ENCODE measurements at places on chromosomes 3 and 15.

GRCh38 chr15:55588070-55588814 is at the start of gene PYGO1:
Gene PYGO1, minus strand, starts transcription at chr15:55588345. Its CDS starts 462 bp downstream, at chr15:55587883.
- peak within 1 kb of the TSS; percentile 67 for H3K27ac ChIP-seq
- H3K4me3 ChIP-seq, result peak within 1 kb of the TSS; percentile 69
- H3K4me1 ChIP-seq, result peaks cover 11% of the 10 kb centered on the region
- peaks cover 41% of the 10 kb centered on the region for H3K27me3 ChIP-seq

GRCh38 chr15:61764141-61764540 is 296.1 kb downstream of the VPS13C start:
- peaks cover 24% of the 10 kb centered on the region for H3K27me3 ChIP-seq
- no peak overlapping the region for H3K27ac ChIP-seq
- no peak for DNase-seq
- H3K4me3 ChIP-seq, result no peak overlapping the region
- no peaks in the 10 kb centered on the region for H3K36me3 ChIP-seq

DNA sequence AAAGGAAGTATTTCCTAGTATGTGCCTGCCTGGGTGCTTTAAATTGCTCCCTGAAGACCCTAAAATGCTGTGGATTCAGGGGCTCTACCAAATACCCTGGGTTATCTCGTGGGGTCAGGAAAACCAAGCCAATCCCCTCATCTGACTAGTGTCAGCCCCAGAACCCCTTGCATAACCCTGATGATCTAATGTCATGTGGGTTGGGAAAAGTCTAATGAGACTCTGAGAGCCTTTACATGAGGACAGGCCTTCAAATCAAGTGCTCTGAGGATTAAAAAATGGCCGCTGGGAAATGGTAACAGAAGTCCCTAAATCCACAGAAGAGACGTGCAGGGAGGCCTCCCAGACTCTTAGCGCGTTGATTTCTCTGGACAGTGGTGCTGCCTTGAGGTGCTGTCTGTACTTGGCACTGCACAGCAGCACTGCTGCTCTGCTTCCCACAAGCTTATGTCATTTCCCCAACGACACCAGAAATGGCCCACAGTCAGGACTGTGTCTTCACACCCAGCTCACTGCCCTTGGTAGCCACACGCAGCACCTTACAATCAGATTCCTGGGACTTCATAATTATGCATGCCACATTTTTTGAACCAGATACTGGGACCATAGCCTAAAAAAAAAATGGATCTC is 16.6 kb downstream of the EIF4E3 start:
- DNase-seq, result no peak
- no peak overlapping the region for H3K4me3 ChIP-seq
- H3K36me3 ChIP-seq, result no peaks in the 10 kb centered on the region
- H3K27me3 ChIP-seq, result no peaks in the 10 kb centered on the region

DNA sequence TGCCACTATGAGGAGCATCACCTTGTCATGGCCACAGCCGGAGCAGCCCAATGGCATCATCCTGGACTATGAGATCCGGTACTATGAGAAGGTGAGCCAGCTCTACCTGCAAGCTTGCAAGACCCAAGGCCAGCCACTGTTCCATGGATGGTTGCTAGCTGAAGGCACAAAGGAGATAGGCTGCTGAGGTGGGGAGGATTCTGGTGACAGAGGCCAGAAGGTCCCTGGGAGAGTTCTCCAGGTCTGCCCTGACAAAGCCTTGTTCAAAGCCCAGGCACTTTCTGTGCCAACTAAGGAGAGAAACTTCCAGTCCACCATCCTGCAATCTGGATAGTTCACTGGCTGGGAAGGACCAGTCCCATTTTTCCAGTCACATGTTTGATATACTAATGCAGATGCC is 359.1 kb downstream of the EPHB1 start:
- H3K27ac ChIP-seq, result no peak overlapping the region
- no peaks in the 10 kb centered on the region for H3K4me1 ChIP-seq
- no peaks in the 10 kb centered on the region for H3K36me3 ChIP-seq

DNA sequence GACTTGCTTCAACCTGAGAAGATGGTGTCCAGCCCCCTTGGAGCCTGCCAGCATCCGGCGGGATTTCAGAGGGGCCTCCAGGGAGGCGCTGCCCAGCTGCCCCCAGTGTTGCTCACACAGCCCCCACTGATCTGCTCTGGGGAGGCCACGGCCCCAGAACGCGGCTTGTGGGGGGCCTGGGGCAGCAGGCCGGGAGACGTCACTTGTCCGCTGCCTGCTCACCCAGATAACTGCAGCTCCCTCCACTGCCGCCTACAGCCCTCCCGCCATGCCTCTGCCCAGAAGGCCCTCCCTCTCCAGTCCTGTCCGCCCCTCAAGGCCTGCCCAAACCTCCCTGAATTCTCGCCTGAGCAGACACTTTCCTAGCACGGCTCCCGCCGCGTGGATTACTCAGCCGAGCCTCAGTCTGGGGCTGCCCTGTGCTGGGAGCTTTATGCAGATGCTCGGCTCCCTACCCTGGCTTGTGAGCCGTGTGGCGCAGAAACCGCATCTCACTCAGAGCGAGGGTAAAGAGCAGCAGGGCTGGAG is 17.2 kb upstream of the ADIPOQ start:
- peaks cover 60% of the 10 kb centered on the region for H3K27me3 ChIP-seq
- H3K36me3 ChIP-seq, result no peaks in the 10 kb centered on the region
- no peak overlapping the region for H3K27ac ChIP-seq
- H3K4me3 ChIP-seq, result no peak overlapping the region
- DNase-seq, result no peak

DNA sequence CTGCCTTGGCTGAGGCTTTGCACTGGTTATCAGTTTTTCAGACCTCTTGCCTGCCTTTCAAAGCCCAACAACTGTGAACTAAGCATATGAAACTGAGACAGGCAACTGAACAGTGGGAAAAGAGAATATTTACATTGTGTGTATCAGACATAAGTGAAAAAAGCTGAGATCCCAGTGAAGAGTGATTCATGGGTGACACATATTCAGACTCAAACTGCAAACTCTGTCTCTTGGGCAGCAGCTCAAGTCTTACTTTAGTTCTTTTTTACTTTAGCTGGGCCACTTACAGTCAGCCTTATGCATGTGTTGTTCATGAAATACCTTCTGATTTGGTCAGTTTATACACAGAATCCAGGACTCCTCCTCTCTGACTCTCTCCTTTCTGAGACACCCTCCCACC is 19.2 kb downstream of the SUCLG2 start:
- H3K27ac ChIP-seq, result no peak overlapping the region
- no peak overlapping the region for H3K4me3 ChIP-seq
- DNase-seq, result no peak

DNA sequence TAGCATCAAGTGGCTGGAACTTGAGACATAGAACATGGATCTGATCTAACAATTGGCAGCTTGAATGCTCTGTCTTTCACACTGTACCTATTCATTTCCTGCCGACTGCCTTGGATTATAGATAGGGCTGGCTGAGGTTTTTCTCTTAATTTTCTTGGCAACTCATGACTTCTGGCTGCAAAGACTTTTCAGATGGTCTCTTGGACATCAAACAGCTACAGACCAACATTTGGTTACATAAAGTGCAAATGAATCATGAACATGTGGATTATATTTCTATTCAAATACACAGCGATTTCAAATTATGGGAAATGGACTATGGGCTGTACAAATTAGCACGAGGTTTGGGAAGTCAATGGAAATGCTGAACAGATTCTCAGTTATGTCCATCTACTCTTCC is 26.2 kb upstream of the IL16 start:
- no peak for DNase-seq
- peak overlapping the region; percentile 69 for H3K27ac ChIP-seq
- peaks cover 8% of the 10 kb centered on the region for H3K4me1 ChIP-seq
- no peak overlapping the region for H3K4me3 ChIP-seq

GRCh38 chr15:58889363-58889762 is 44.1 kb downstream of the SLTM start:
- no peaks in the 10 kb centered on the region for H3K36me3 ChIP-seq
- H3K4me3 ChIP-seq, result no peak overlapping the region
- no peak for DNase-seq
- no peaks in the 10 kb centered on the region for H3K27me3 ChIP-seq
- H3K27ac ChIP-seq, result no peak overlapping the region

- H3K4me3 ChIP-seq, result no peak overlapping the region
- no peak overlapping the region for H3K27ac ChIP-seq
- no peaks in the 10 kb centered on the region for H3K27me3 ChIP-seq
- H3K4me1 ChIP-seq, result no peaks in the 10 kb centered on the region
- DNase-seq, result no peak
These were observed 208.3 kb downstream of the TBC1D2B start for GRCh38 chr15:77869021-77869895.

DNA sequence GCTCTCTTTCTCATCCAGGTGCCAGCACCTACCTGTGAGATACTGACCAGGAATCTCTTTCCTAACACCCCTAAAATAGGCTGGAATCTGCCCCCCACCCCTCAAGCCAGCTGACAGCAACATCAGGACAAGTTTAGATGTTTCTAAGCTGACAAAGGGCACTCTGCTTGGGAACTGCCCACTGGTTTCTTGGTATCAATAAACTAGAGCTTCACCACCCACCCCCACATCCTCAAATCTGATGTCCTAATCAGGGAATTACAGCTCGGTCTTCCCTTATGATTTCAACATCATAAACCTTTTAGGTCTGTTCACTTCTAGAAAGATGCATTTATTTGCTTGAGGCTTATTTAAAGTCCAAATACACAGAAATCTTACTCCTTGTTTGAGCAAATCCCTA is 34.7 kb downstream of the CEP19 start:
- no peaks in the 10 kb centered on the region for H3K36me3 ChIP-seq
- no peak overlapping the region for H3K4me3 ChIP-seq
- no peak for DNase-seq
- no peaks in the 10 kb centered on the region for H3K27me3 ChIP-seq
- no peaks in the 10 kb centered on the region for H3K4me1 ChIP-seq
- H3K27ac ChIP-seq, result no peak overlapping the region

DNA sequence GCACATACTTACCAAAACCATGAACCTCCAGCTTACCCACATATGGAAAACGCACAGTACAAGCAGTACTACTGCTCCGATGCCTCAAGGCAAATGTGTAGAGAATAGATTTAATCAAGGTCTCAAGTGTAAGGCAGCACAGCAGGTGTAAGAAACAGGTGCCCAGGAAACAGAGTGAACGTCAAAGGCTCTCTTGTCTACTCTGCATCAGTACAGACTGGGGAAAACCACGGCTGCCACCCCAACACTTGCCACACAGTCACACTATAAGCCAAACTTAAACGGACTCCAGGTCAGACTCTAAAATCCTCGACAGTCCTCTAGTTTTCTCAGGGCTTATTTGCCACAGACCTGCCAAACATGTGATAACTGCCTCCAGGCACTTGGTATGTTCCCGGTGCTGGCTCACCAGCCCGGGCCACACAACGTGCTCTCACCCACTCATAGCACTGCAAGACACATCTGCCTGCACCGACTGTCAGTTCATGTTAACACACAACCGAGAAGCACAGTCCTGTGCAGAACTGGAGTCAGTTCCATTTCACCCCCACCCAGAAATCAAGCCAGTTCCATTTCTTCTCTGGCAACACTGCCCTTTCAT is 30.6 kb downstream of the ABCC5 start:
- no peaks in the 10 kb centered on the region for H3K36me3 ChIP-seq
- H3K27me3 ChIP-seq, result no peaks in the 10 kb centered on the region
- no peak overlapping the region for H3K27ac ChIP-seq
- H3K4me1 ChIP-seq, result no peaks in the 10 kb centered on the region

GRCh38 chr3:114022145-114022802 is 34.1 kb downstream of the CCDC191 start:
- H3K4me1 ChIP-seq, result no peaks in the 10 kb centered on the region
- H3K27me3 ChIP-seq, result no peaks in the 10 kb centered on the region
- H3K27ac ChIP-seq, result no peak overlapping the region
- no peak overlapping the region for H3K4me3 ChIP-seq
- DNase-seq, result no peak

DNA sequence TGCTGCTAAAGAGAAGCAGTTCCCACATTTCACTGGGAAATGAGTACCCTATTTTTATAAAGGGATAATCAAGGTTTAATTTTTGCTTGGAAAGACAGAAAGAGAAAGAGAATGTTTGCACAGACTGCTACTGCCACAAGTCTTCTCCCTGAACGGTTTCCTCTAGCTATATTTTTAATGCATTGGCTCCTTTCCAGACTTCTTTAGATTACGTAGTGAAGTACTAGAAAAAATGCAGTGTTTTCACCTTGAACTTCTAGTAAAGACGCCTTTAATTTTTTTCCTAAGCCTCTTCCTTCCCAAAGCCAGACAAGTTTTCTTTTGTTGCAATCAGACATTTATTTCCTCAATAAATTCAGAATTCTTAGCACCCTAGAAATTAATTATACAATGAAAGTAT is 248.3 kb upstream of the CCDC54 start:
- no peak for DNase-seq
- peaks cover 7% of the 10 kb centered on the region for H3K4me1 ChIP-seq
- no peaks in the 10 kb centered on the region for H3K27me3 ChIP-seq
- no peak overlapping the region for H3K4me3 ChIP-seq
- H3K36me3 ChIP-seq, result no peaks in the 10 kb centered on the region
- H3K27ac ChIP-seq, result no peak overlapping the region

DNA sequence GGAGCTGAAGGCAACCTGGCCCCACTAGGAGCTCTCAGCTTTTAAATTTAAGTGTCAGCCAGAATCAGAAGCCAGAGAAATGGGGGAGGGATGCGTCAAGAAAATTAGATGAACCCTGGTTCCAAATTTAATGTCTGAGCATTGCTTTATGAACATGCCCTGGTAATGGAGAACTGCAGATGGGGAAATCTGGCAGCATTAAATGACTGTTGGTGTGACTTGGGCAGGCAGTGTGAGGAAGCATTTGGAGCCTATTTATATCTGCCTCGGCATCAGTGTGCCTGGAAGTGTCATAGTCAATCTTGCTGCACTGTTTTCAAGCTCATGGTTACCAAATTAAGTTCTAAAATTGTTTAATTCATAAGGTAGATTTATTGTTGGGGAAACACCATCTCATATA is 29.0 kb downstream of the NME9 start:
- no peaks in the 10 kb centered on the region for H3K36me3 ChIP-seq
- H3K4me1 ChIP-seq, result no peaks in the 10 kb centered on the region
- no peak overlapping the region for H3K27ac ChIP-seq
- no peak for DNase-seq
- H3K4me3 ChIP-seq, result no peak overlapping the region

GRCh38 chr15:99087405-99087943 is 17.4 kb upstream of the SYNM start:
- no peaks in the 10 kb centered on the region for H3K36me3 ChIP-seq
- H3K27ac ChIP-seq, result no peak overlapping the region
- no peak for DNase-seq
- H3K27me3 ChIP-seq, result no peaks in the 10 kb centered on the region
- no peak overlapping the region for H3K4me3 ChIP-seq

GRCh38 chr3:16437640-16438039 is 75.9 kb downstream of the RFTN1 start:
- no peak overlapping the region for H3K27ac ChIP-seq
- no peaks in the 10 kb centered on the region for H3K27me3 ChIP-seq
- DNase-seq, result no peak

- no peak for DNase-seq
- H3K4me1 ChIP-seq, result peaks cover 55% of the 10 kb centered on the region
- peak overlapping the region; percentile 94 for H3K27ac ChIP-seq
- peaks cover 9% of the 10 kb centered on the region for H3K36me3 ChIP-seq
- H3K27me3 ChIP-seq, result no peaks in the 10 kb centered on the region
These were observed 1.1 kb downstream of the CHD2 start for GRCh38 chr15:92901072-92901761.

All from heart right ventricle (tissue), 16 donors.